ENCODE measurements at places on chromosomes 5 and 9.
A peak's percentile ranks its signal among the peaks of the same experiment; 100 is the strongest.

GRCh38 chr5:73135429-73136054, 15.2 kb downstream of the TMEM171 start:
- DNase-seq = peak; percentile 54

- no peak for DNase-seq
Observed at GRCh38 chr5:126233256-126233655, 190.0 kb upstream of the GRAMD2B start.

GRCh38 chr5:76299592-76299991, 103.5 kb upstream of the IQGAP2 start:
- no peak for DNase-seq

DNA sequence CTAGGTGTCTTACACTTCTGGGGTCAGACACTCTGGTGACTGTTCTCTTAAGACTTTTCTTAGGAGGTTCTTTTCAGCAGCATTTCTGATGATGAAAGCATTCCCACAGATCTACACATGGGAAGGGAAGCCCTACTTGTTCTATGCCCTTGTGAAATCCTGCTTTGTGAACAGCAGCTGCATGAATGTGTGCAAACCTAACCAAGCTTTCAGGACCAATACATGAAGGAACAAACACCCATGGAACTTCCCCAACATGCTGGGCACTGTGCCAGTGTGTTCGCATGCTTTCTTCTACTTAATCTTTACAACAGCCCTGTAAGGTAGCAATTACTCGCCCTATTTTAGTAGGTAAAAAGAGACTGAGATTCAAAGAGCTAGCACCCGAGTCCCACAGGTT, 439.9 kb upstream of the KLF4 start:
- no peak for DNase-seq

GRCh38 chr9:32350682-32351081, 33.8 kb upstream of the ACO1 start:
- DNase-seq = no peak

DNA sequence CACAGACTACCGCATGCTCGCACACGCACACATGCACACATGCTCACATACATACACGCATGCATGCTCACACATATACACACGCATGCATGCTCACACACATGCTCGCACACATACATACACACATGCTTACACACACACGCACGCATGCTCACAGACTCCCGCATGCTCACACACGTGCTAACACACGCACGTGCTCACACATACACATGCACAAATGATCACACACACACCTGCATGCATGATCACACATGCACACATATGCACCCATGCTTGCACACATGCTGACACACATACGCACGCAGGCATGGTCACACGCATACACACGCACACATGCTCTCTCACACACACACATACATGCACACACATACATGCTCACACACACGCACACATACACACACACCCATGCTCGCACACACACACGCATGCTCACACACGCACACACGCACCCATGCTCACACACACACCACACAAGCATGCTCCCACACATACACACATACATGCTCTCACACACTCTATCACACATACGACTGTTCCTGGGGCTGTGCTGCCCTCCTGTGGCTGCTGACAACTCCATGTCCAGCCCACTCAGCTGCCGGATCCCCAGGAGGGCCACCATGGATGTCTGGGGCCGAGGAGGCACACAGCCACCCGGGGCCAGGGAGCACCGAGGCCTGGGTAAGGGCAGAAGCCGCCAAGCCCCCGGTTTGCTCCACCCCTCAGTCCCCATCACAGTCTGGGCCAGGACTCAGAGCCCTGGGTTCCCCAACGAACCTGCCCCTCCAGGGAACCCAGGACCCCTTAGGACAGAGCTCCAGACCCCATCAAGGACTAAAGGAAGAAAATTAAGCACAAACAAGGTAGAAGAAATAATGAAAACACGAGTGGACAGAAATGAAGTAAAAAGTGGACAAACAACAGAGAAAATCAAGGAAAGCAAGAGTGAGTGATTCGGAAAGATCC, 31.4 kb upstream of the EGFL7 start:
- DNase-seq = peak; percentile 89

GRCh38 chr5:102375876-102376275, 79.8 kb upstream of the SLCO4C1 start:
- DNase-seq = no peak

GRCh38 chr5:176621661-176622079, 8.7 kb downstream of the SNCB start:
- DNase-seq = peak; percentile 85

DNA sequence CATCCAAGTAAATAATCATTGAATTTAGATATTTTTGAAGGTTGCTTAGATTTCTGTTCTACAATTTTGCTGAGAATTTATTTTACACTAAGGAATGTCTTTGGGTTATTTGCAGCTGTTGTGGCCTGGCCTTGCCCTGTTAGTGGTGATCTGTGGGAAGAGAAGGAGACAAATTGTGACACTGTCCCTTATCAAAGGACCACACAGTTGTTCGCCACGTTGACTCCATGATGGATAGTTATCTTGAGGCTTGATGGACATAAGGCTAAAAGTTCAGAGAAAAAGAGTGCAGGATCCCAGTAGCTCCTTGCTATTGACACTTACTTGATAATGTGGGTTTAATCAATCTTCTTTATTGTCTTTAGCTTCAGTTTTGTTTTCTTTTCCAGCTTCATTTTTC, 186.6 kb upstream of the MEF2C start:
- no peak for DNase-seq

GRCh38 chr5:96151891-96152290, 190.2 kb upstream of the ELL2 start:
- no peak for DNase-seq

DNA sequence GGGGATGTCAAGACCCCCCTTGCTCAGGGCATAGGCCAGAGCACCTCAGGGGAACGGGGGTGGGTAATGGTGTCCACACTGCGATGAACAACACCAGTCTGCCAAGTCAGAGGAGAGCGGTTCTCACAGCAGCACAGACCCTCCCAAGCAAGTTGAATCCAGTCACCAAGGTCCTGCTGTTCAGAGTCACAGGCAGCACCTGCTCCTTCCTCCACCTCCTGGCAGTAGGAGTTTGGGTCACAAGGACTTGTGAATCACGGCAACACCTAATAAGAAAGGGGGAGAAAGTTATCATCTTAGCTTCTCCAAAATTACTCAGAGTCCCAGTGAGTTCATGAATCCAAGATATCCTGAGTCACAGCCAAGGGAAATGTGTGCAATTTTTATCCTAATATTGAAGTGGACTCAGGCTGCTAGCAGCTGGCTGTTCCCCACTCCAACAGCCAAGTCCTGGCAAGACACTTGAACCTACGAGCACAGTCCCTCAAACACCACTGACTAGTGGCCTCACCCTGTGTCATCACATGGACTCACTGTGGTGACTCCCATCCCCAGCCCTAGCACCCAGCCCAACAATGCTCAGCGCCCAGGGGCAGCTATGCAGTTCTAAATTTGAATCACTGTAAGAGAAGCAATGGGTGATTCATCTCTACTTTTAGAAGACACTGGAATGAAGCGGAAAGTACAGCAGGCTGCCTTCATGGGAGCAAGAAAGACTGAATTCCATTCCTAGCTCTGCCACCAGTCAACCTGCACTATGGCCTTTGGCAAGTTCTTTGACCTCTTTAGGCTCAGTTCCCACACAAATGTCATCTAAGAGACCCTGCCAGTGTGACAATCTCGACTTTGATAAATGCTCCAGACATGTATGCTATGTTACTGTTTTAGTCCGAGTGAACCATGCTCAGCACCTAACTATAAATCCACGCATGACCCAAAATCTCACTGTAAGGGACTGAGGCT, 113.7 kb downstream of the KLHL3 start:
- no peak for DNase-seq

GRCh38 chr5:104048231-104048630, 485.6 kb upstream of the NUDT12 start:
- DNase-seq = no peak

DNA sequence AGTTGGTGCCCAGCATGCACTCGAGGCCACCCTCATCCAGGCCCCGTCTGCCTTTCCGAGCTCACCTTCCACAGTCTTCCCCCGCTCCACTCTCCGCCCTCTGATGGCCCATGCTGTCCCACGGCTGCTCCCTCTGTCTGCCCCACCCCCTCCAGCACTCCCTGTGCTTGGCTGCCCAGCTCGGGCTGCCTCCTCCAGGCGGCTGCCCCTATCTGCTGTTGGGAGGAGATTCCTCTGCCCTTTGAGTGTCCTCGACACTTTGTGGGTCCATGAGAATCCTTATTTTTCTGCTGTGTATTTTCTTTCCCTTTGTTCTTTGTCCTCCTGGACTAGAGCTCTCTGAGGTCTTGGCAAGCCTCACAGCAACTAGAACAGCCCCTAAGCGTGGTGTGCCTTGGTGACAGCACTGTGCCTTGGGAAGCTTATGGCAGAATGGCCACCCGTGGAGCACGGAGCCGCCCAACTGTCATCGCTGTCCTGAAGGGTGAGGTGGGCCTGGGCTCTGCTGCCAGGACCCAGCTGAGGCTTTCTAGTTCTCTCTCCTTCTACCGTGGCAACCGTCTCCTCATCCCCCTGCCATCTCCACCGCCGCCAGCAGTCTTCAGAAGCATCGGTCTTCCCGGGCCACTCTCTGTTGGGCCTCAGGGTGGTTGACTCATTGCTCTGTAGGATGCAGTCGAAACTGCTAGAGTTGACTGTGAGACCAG, 5.2 kb downstream of the NTMT1 start:
- DNase-seq = no peak

DNA sequence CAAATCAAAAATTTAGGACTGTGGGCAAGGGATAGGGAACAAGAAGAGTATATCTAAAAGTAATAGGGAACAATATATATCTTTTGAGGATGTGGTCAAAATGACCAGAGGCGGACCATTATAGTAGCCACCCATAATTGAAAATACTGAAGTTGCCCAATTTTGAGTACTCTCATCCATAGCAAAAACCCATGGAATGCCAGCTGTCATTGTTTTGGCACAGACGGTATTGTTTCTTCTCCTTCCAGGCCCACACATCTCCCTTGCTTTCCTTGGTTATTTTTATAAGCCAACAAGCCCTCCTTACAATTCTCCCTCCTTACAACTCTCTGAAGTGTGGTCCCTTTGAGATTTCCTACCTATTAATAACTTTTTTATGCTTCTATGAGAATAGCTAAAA, 50.4 kb upstream of the RGMB start:
- no peak for DNase-seq

DNA sequence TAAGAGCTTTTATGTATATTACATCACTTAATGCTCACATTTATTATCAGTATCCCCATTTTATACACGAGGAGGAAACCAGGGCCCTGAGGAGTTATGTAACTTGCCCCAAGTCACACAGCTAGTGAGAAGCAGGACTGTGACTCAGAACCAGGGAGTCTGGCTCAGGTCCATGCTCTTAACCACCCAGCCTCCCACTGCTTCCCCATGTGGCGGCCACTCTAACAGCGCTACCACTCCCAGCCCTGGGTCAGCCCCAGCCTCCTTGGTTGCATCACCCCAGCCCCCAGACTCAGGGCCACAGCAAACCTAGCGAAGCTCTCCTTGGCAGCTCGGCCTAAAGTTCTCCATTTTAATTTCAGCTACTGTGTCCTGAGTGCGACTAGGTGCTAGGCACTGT, 159.1 kb downstream of the PAX5 start:
- DNase-seq = no peak

- DNase-seq = no peak
Observed at GRCh38 chr5:82738681-82739269, 338.4 kb downstream of the TMEM167A start.

DNA sequence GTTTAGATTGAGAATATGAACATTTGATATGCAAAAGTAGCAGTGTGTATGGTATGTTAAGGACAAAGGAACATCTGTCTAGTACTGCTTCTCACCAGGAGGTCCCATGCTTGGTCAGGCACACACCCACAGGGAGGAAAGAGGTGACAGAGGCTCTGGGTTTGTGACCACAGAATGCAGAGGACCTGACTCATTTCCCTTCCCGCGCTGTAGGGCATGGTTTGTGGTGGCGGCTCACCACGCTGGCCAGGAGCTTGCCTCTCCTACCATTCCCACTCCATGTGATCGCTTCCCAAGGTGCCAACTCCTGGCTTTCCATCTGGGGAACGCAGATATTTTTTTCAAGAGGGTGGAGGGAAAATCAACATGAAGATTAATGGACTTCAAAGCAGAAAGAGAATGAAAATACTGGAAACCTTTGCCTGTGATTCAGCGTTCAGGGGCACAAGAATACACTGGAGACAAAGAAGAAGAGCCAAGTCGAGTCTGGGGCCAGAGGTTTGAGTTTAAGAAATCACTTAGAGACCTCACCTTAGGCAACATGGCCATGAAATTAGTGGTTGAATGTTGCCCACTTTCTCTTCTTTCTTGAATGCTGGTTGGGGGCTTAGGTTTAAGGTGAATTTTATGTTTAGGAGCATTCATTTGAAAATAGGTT, 477.8 kb downstream of the CCDC171 start:
- no peak for DNase-seq

DNA sequence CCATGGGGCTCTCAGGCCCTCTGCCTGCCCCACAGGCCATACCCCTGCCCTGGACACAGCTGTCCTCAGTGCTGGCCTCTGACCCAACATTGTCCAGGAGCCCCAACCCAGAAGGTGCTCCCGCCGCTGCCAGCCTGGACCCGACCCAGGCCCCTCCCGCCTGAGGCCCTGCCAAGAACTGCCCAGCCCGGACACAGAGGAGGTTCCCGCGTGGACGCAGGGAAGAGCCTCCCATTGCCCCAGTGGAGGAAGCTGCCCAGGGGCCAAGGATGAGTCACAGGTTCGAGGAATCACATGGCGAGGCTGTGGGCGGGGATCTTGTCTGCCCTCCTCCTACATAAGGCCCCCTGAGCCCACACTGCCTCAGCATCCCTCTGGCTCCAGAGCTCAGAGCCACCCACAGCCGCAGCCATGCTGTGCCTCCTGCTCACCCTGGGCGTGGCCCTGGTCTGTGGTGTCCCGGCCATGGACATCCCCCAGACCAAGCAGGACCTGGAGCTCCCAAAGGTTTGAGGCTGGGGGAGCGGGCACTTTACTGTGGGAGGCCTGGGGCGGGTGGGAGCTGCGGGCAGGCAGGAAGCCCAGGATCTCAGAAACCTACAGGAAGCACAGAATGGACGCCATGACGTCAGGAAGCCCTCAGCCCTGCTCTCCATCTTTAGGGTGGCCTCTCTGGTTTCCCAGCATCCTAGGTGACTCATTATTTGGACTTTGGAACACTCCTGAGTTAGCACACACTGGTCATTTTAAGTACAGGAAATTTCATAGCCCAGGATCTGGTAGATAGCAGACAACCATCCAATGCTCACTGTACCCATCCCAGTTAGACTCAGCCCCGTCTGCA, at the start of gene PAEP:
PAEP (plus strand) TSS at position 366 of the 844 bp plus-strand sequence.
- no peak for DNase-seq

- DNase-seq = no peak
Observed at GRCh38 chr9:81083854-81084512, 605.4 kb downstream of the TLE1 start.

All from WERI-Rb-1 (cell line).